Activated CD4-positive, alpha-beta memory T cell treated with anti-CD3 and anti-CD28 coated beads, Interleukin-2, amount 10 ng/mL, durations not matched to agents 7 days and 5 days (primary cell): ENCODE measurements at places on chromosomes 1 and 21. TPM values are rescaled to one million over a fixed set of nuclear protein-coding genes. Genes with fewer than 3 reads are reported as not detected.

Gene LCA5L
- total RNA-seq, result not detected

Gene ATP1A4
- not detected for total RNA-seq

Gene CD84
- total RNA-seq, result 23.3 TPM

Gene HJV
- total RNA-seq, result not detected

Gene FMO3
- not detected for total RNA-seq

Gene CD1B
- total RNA-seq, result not detected

Gene EPHB2
- not detected for total RNA-seq

Gene TMPRSS2
- not detected for total RNA-seq

Gene ITGB3BP
- total RNA-seq, result 46.2 TPM

Gene RNPC3
- 22.5 TPM for total RNA-seq

Gene SPATA45
- not detected for total RNA-seq
